ENCODE measurements at places on chromosomes 3 and 15.

DNA sequence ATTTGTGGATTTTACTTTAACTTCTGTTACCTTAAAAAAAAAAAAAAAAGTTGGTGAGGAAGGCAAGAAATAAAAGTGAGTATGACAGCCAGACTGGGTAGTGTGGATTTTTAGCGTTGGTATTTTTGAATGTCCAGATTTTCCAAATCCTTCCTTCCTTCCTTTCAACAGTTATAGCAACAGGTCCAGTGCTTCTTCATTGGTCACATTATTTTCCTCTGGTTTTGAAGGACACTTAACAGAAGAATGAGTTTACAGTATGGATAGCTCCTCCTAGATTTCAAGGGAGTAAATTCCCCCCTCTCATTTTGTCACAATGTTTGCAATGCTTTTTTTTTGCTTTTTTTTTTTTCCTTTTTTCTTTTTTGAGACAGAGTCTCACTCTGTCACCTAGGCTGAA is 6.4 kb downstream of the MAPKBP1 start:
- no peak for DNase-seq

GRCh38 chr15:52680041-52680391 is 828 bp upstream of the ATOSA start:
- no peak for DNase-seq

- no peak for DNase-seq
These were observed 35.2 kb upstream of the SIAH2 start for GRCh38 chr3:150798122-150798618.

DNA sequence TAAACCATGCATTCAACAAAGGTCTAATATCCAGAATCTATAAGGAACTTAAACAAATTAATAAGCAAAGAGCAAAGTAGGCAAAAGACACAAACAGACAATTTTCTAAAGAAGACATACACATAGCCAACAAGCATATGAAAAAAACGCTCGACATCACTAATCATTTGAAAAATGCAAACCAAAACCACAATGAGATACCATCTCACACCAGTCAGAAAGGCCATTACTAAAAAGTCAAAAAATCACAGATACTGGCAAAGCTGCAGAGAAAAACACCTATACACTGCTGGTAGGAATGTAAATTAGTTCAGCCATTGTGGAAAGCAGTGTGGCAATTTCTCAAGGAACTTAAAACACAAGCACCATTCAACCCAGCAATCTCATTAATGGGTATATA is 53.8 kb downstream of the FSIP1 start:
- DNase-seq = no peak

GRCh38 chr3:138827222-138827621 is 7.5 kb downstream of the PIK3CB start:
- no peak for DNase-seq

GRCh38 chr3:55417211-55417610 is 69.9 kb downstream of the WNT5A start:
- no peak for DNase-seq

DNA sequence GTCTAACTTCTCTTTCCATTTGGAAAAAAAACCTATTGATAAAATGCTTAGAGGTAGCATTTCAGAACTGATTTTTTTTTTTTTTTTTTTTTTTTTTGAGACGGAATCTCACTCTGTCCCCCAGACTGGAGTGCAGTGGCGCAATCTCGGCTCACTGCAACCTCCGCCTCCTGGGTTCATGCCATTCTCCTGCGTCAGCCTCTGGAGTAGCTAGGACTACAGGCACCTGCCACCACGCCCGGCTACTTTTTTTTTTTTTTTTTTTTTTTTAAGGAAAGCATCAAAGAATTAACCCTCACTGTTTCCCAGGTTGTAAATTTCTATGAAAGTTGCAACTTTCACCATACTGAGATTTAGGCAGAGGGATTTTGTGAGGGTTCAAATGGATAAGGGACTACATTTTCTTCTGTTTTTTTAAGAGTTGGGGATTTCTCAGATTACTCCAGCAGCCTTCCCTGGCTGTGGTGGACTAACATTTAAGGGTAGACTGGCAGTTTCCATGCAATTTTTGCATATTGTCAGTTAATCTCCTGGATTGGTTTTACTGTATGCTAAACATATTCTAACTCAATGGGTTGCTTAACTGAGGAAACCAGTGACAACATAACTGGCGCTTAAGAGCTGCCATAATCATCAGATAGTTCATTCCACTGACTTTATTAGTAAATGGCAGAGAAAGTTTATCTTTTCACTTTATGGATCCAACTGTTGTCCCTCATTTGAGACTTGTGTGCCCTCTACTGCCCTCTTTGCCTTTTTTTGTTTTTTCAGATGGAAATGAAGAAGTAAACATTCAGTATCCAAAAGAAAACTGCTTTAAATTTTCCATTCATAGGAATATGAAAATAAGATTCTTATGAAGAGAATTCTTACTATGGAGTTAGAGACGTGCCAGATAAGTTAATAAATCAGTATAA is 93.7 kb downstream of the NPTN start:
- DNase-seq = no peak

DNA sequence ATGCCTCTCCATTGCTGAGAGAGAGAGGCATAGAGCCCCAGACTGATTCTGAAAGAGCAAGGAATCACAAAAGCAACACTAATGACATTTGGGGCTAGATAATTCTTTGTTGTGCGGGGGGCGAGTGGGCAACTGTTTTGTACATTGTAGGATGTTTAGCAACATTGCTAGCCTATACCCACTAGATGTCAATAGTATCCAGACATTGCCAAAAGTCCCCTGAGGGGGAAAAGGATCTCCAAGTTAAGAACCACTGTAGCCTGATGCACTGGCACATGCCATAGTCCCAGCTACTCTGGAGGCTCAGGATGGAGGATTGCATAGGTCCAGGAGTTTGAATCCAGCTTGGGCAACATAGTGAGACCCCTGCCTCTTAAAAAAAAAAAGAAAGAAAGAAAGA is 22.8 kb upstream of the GOLM2 start:
- DNase-seq = no peak

DNA sequence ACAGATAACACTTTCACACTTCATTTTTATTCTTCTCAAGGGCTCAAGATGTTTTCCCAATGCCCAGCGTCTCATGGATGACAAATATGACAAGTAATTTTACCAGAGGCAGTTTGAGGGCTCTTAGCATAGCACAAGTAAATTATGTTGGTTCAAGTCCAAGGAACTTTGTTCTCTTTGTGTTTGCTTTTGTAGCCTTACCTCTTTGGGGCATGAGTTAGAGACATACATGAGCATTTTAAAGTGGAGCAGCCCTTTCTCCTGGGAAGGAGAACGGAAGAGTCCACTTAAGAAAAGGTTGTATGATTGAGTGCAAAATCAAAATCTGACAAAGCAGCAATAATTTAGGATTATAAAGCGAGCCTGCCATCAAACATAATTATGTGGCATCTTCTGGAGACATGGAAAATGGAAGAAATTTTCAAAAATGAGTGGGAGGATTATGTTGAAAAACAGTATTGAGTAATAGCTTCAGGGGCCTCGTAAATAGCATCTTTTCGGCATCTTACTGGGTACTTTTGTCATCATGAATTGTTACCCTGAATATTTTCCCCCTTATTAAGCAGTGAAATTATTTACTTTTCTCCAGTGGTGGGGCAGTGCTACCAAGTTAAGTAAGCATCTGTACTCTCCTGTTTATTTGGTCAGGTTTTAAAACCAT is 65.9 kb downstream of the PGPEP1L start:
- no peak for DNase-seq

DNA sequence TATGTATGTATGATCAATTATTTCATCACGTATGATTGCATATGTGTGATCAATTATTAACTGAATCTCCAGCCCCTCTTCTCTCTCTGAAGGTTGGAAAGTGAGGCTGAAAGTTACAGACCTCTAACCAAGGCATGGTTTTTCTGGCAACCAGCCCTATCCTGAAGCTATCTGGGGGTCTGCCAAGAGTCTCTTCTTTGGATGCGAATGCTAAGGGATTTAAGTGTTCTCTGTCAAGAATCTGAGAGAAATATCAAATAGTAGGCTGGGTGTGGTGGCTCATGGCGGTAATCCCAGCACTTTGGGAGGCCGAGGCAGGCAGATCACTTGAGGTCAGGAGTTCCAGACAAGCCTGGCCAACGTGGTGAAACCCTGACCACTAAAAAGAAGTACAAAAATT is 8.1 kb downstream of the NKTR start:
- DNase-seq = no peak

DNA sequence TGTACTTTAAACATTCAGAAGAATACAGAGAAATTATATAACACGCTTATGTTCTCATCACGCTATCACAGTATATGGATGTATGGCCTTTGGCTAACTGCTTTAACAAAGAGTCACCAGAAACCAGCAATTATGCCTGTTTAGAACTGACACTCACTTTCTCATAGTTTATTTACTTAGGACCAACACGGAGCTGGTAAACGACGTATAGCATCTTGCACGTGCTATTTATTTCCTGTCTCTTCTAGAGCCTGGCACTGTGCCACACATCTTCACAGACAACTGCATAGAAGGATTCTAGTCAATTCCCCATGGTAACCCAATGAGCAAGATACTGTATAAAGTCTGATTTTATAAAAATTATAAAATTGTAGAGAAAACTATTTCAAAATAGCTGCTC is 43.6 kb downstream of the TBC1D2B start:
- no peak for DNase-seq

DNA sequence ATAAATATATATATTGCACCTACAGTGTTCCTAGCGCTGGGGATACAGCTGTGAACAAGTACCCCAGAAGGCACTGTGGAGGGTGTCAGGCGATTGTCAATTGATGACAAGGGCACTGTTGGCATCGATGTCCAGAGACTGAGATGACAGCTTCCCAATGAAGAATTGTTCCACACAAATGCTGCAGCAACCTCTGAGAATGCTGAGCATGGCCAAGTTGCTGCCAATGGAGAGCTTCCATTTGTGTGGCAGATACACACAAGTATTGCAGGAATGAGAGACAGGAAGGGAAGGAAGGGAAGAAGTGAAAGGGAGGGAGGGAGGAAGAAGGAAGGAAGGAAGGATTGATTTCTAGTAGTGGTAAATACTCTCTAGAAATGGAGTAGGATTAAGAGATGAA is 21.9 kb downstream of the LRTM1 start:
- DNase-seq = no peak

DNA sequence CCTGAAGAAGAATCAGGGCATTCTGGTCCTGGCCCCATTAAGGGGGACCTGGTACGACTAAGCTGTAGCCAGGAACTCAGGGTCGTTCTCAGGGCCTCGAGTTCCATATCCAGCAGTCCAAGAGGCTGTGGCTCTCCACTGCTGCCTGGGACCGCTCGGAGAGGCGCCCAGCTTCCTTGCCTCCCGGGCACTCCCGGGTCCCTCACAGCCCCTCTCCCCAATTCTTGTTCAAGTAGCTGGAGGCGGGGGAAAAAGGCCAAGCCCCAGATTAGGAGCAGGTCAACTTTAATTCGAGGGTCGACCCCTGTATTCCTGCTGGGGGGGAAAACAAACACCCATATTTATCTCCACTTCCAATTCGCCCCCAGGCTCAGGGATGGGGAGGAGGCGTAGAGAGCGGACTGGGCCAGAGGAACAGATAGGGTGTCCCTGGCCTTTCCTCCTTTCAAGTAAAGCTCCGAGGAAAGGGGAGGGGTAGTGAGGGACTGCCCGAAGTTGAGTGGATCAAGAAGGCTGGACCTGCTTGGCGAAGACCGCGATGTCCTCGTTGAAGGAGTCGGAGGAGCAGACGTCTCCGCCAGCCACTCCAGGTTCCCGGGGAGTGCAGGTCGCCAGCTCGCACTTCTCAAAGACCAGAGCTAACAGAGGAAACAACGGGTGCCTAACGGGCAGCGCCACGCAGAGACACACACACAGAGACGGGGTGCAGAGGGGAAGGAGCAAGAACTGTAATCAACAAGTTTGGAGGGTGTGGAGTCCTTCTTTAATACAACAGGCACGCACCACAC is 4.4 kb downstream of the MEIS2 start:
- no peak for DNase-seq

- no peak for DNase-seq
These were observed at the start of gene FRMD4B for GRCh38 chr3:69385723-69386555. Gene FRMD4B (minus strand): TSS chr3:69386088. CDS start chr3:69385989, 99 bp downstream.

GRCh38 chr3:94862703-94863102 is 799.8 kb downstream of the NSUN3 start:
- peak; percentile 9 for DNase-seq

DNA sequence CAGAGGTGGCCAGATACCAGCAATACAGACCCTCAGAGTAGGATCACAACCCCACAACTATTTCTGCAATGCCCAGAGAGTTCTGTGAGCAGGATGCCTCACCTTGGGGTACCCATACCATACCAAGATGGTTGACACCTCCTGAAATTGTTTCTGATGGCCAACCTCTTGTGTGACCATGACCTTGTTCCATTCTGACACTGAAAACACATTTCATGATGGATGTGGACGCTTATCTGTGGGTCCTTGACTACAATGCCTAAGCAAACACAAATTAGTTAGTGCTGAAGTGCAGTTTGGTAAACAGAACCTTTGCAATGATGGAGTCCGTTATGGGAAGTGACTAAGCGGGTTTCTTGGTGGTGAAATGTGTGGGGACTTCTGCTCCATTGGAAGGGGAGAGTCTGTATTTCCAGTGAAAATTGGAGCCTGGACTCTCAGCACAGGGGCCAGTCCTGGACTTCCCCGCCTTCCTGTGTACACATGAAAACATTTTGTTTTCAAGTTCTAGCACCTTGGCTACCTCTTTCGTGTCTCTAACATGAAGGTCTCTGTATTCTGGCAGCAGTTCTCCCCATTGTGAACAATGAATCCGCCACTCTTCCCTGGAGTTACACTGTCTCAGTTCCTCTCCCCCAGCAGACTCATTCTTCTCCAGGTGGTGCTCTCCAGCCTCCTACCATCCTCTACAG is 106.2 kb downstream of the XXYLT1 start:
- DNase-seq = no peak

- DNase-seq = no peak
These were observed 6.0 kb downstream of the CHCHD4 start for GRCh38 chr3:14118400-14119381.

DNA sequence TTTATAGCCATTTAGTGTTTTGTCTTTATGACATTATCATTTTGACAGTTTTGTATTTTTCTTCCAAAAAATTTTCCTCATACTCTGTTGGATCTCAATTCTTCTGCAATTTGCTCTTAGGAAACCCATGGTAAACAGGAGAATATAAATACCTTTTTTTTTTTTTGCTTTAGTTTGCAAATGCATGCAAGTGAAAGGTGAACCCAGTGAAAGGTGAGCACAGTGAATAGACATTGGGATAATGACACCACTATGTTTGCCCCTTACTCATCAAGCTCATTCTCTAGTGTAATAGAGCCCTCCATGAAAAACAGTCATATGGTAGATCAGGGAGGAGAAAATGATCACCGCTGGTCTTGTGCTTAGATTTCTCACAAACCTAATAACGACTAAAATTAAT is 59.0 kb upstream of the TRPC1 start:
- DNase-seq = no peak

DNA sequence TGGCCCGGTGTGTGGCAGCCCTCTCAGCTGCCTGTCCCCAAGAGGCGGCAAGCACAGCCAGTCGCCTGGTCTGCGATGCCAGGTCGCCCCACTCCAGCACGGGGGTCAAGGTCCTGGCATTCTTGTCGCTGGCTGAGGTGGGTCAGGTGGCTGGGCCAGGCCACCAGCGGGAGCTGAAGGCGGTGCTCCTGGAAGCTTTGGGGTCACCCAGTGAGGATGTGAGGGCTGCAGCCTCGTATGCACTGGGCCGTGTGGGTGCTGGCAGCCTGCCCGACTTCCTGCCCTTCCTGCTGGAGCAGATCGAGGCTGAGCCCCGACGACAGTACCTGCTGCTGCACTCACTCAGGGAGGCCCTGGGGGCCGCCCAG is 20.8 kb downstream of the CAND2 start:
- DNase-seq = no peak

GRCh38 chr3:17945018-17945798 is 202.8 kb upstream of the TBC1D5 start:
- no peak for DNase-seq
